ENCODE measurements at places on chromosomes 4 and X.

DNA sequence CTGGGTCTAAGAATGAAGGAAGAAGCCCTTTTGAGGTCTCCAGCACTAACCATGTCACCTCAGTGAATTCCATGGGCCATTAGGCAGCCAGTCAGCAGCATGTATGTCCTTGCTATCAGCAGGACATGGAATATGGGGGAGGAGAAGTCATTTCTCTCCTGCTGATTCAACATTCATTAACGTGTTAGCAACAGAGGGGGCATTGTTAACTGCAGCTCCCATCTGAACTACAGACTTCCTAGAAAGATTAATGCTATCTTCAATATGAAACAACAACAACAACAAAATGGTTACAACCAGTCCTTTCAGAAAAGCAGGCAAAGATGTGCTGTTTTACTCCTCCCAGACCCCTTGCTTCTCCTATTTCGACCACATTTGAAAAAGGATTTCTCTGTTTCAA is 120.4 kb upstream of the SLC34A2 start:
- no peak for DNase-seq

- DNase-seq = no peak
Observed at GRCh38 chr4:140078366-140078765, 75.6 kb downstream of the MAML3 start.

DNA sequence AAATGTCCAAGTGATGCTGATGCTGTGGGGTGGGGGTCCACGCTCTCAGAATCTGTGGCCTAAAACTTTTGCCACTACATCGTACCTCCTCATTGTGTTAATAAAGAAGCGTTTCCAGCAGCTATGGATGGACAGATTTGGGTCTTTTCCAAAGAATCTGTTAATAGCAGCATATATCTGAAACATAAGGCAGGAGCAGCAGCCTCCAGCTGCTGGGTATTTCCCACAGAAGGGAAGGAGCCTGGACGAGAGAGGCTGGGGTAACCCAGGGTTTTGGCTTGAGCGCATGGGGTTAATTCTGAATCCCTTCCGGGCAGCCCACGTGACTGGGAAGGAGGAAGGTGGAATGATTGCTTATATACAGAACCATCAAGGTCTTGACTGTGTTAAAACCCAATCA is 332.4 kb downstream of the BCOR start:
- no peak for DNase-seq

DNA sequence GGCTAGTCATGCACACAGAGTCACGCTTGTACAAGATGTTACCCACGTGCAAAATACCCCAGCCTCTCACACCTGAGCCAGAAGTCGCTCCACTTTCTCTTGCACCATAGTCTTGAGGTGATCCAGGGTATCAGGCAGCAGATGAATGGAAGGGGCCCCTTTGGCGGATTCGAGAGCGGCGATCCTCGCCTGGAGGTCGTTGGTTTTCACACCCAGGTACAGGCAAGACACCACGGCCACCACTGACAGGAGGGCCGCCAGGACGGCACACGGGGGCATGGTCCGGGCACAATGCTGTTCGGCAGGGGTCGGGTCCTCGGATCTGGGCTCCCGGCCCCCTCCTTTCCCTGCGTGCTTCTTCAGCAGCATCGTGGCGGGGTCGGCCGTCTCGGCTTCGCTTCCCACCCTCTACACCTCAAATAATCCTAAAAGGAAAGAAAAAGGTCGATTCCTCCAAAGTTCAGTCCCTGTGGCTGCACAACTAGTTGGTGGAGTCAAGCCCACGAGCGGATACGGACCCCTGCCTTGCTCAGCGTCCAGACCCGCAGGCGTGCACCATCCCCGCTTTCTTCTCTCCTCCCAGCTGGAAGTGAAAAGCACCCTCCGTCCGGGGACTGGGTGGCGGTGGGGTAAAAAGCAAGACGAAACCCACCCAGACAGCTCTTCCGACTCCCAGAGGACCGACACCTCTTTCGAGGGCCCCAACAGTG is 652 bp downstream of the COL25A1 start:
- DNase-seq = no peak

GRCh38 chr4:129240816-129241215 is 144.9 kb downstream of the C4orf33 start:
- DNase-seq = no peak

- DNase-seq = no peak
Observed at GRCh38 chrX:154967603-154968002, 54.9 kb downstream of the F8 start.

GRCh38 chr4:52982255-52982945 is 120.3 kb downstream of the RASL11B start:
- no peak for DNase-seq

DNA sequence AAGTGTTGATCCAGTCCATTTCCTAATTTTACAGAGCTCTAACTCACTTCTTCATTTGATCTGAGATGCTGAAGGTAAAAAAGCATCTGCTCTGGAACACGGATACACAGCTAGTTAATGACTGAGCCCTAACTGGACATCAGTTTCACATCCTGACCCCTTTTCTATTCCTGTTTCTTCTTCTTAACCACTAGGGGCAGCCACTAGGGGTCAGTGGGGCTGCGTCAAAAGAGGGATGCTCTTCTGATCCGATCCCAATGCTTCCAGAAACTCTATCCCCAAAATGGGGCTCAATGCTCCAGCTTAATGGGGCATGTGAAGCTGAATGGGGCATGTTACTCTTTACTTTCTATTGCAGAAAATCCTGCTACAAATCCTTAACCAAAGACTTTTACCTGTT is 33.4 kb upstream of the PHKA2 start:
- no peak for DNase-seq

DNA sequence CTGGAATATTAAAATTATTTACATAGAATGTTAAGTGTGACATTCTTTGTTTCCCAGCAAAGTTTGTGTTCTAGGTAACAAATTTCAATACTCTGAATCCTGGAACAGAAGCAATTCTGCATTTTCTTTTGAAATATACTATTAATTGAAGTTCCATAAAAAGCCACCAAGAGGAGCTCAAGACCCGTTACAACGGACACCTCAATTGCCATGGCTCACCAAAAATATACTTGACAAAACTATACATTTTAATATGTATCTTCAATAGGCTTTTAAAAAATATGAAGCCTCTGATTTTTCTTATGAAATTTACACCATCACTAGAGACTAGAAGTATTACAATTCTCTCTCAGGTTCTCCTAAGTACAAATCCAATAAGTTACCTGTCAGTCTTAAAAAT is 111.4 kb downstream of the NYX start:
- no peak for DNase-seq

DNA sequence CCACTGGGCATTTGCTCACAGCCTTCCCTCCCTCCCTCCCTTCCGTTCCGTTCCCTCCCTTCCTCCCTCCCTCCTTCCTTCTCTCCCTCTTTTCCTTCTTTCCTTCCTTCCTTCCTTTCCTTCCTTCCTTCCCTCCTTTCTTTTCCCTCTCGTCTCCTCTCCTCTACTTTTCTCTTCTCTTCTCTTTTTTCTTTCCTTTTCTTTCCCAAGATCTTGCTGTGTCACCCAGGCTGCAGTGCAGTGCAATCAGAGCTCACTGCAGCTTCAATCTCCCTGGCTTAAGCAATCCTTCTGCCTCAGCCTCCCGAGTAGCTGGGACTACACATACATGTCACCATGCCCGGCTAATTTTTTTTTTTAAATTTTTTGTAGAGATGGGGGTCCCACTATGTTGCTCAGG is 26.7 kb upstream of the ING2 start:
- DNase-seq = no peak

GRCh38 chr4:2497931-2498330 is 29.0 kb downstream of the RNF4 start:
- no peak for DNase-seq

DNA sequence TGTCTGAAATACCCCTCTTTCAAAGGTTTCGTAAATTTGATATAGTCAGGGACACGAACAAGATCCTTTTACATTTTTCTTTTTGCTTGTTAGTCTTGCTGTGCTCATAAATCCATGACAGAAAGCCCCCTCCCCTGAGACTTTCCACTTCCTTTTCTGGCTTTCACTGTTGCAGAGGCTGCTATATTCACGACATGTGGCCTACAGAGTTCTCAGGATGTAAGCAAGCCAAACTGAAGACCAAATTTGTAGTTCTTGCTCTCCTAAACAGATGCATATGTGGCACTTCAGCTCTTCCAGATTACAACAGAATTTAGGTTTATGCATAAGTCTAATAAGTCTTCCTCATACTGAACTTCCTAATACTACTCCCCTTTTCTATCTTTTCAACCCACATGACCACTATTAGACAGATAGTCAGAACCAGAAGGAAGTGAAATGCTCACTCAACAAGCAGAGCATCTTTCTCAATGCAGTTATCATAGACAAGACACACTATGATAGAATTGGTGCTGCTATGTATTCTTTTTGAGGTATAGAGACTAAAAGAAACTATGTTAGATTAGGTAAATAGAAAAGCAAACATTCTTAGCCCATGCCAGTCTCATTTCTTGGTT is 15.0 kb downstream of the BTK start:
- DNase-seq = no peak

- no peak for DNase-seq
Observed at GRCh38 chrX:44401151-44401550, 57.7 kb upstream of the EFHC2 start.

DNA sequence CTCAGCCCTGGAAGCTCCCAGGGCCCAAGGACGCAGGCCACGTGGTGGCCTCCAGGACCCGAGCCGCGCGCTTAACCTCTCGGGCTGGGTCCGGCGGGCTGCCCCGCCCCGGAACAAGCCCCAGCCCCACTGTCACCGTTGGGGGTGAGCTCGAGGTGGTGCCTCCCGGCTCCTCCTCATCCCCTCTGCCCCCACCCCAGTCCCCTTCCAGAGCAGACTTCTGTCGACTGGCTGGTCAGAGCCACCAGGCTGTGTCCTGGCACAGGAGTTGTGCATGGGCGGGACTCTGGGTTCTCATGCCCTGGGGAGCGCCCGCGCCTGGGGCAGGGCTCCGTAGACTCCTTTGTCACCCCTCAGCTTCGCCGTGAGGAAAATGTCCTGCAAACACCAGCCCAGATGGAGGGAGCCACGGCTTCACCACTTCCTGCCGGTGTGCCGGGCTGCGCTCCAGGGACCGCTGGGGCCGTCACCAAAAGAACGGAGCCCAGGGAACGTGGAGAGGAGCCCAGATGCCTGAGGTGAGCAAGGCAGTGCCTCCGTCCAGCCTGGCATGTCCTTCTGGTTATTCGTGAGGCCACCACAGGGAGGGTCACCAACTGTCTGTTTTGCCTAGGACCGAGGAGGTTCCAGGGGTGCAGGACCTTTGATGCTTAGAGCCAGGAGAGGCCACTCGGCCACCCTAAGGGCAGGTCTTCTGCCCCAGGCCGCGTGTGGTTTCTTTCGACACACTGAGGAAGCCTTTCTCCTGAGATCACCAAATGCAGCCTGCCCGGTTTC is 7.1 kb upstream of the RGS12 start:
- DNase-seq = no peak

- DNase-seq = no peak
Observed at GRCh38 chr4:149292425-149293007, 523.1 kb downstream of the IQCM start.

Data from activated T-helper 1 cell treated with Interleukin-2 at 50 U/mL for 16 hours (primary cell).